ENCODE measurements at places on chromosomes 1 and 21.
A peak's percentile ranks its signal among the peaks of the same experiment; 100 is the strongest.

DNA sequence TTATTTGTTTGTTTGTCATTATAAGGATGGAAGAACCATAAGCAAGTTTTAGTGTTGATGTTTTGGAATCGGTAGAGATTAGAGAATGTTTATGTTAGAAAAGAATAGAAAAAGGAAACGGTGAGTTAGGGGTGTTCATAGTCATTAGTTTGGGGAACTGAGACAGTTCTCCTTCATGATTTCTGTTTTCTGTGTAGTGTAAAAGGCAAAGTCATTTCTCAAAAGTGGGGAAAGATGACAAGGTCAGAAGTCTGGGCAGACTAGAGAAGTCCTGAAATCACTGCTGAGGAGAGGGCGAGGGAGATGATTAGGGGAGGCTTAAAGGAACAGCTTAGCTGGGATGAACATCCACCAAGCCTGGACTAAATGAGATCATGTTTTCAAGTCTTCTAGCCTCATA lies 498.9 kb downstream of the TTLL7 start:
- DNase-seq: no peak

GRCh38 chr1:5661196-5662085 lies 330.8 kb downstream of the NPHP4 start:
- no peak for DNase-seq

DNA sequence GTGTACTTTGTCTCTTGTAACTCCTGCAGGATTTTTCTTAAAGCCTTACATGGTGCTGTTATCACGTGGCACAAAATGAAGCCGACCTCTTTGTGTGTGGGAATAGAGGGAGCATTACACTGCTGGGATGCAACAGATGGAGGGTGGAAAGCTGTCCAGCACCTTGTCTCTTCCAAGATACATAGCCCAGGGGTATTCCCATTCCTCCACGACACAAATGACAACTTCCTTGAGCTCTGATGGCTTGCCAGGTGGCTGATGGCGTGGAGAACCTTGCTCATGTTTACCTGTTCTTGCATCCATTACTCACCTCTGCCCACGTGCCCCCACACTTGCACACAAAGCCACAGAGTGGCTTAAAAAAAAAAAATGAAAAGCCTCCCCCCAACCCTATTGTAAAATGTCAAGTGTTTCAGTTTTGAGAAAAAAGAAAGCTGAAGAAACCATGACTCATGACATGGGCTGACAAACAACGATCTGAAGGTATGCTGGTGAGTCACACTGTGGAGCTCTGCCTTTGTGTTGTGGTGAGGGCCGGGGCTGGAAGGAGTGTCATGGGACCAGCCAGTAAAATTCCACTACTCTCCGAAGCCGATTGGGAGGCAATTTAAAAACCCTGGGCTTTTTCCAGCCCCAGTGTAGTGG lies 32.0 kb upstream of the ATP5PO start:
- DNase-seq: peak; percentile 93

DNA sequence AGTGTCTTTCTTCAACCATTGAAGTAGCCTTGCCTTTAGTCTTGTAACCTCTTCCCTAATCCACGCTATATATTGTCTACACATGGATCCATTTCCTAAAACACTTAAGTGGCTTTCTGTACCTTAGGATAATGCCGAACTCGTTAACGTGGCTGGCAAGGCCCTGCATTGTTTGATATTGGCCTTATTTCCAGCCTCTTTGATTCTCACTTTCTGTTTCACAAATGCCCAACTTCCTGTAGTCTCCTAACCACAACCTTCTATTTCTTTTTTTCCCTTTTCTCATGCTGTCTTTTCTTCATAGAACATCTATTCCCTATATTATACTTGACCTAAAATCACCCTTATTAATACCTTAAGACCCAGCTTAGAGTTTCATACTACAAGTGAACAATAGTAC lies 536.0 kb downstream of the LMO4 start:
- DNase-seq: no peak

DNA sequence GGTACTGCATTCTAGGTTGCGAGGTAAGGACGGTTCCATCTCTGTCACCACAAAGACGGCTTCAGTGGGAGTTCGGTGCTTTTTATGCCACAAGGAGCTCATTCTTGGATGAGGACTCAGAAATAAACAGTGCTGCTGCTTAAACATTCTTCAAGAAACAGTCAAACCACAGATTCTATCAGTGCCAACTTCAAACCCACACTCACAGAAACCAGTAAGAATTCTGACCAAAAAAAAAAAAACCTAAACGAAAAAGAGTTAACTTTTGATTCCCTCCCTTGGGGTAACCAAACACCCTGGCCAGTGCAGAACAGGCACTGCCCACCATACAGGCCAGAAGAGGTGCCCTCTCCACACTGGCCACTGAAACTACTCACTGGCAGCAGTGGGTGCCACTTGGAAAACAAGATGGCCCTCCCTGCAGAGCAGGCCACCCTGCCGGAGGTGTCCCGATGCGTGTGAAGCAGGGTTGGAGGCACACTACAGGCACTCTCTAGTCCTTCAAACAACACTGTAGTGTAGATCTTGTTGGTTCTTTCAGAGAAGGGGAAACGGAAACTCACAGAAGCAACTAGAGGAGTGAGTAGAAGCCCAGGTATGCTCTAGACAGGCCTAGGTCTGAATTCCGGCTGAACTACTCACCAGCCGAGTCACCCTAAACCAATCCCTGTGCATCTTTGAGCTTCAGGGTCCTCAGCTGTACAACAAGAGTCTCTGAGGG lies 87.3 kb upstream of the TLR5 start:
- no peak for DNase-seq

DNA sequence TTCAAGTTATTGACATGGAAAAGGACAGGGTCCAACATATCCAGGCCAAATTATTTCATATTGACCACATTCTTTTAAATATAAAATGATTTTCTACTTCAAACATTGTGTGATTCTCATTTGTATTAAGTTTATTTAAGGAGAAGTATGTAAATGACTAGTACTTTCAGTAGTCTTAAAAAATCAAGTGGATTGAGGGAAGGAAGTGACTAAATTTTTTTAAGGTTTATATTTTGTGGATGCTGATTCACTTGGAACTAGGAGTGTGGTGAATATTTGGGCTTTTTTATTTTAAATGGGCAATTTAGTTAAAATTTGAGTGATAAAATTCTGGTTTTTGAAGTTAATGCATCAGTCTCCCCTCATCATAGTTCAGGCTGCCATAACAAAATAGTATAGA lies 10.1 kb downstream of the PRRC2C start:
- DNase-seq: no peak

- DNase-seq: peak; percentile 40
These were observed 32.5 kb downstream of the PKNOX1 start for GRCh38 chr21:43006874-43007208.

DNA sequence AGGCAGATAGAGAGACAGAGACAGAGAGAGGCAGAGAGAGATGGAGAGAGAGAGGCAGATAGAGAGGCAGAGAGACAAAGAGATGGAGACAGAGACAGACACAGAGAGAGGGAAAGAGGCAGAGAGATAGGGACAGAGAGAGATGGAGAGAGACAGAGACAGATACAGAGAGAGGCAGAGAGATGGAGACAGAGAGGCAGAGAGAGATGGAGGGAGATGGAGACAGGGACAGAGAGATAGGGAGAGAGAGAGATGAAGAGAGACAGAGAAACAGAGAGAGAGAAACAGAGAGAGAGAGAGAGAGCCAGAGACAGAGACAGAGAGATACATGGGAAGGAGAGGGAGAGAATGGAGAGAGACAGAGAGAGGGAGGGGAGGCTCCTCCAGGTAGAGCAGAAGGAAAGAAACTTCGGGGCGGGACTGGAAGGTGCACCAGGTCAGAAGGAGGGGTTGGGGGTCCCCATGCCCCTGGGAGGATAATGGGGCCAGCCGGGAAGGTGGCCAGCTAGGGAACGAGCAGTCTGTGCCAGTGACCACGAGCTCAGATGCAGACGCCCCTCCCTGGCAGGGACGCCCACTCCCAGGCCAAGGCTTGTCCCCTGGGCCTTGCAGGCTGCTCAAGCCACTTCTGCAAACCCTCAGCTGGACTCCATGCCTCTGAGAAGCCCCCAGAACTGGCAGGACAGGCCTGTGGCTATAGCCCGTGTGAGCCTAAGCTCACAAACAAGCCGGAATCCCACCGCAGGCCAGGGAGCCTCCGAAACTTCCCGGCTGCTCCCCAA lies 3.3 kb downstream of the FNDC10 start:
- DNase-seq: no peak

DNA sequence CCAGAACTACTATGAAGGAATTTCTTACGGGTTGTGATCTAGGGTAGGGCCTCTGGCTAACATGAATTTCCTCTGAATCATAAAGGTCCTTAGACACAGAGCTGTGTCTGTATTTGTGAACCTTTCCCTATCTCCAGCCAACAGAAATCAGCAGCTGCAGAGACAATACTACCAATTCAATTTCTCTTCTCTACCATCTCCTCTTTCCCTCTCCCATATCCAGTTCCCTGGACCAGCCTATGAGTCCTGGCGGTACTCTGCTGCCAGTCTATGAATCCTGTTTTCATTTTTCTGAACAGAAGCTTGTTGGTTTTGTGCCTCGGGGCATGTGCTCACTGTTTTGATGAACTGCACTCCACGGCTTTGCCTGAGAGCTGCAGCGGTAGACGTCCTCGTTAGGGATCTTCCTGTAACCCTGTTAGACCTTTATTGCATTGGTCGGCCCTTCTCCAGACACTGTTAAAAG lies 458.0 kb upstream of the VAMP3 start:
- DNase-seq: no peak

- peak; percentile 49 for DNase-seq
These were observed at the start of gene RCSD1 for GRCh38 chr1:167629681-167630567. RCSD1 (plus strand) TSS chr1:167630232; CDS start chr1:167630424, 192 bp downstream.

GRCh38 chr1:91582431-91582921 lies 81.8 kb downstream of the CDC7 start:
- no peak for DNase-seq

- no peak for DNase-seq
These were observed 21.9 kb downstream of the SYT2 start for GRCh38 chr1:202688401-202688800.

- peak; percentile 45 for DNase-seq
These were observed 335.7 kb upstream of the SNX7 start for GRCh38 chr1:98325646-98326440.

- peak; percentile 40 for DNase-seq
These were observed 201.8 kb downstream of the DISC1 start for GRCh38 chr1:231828182-231828920.

GRCh38 chr1:240020871-240021270 lies 70.8 kb upstream of the FMN2 start:
- no peak for DNase-seq

DNA sequence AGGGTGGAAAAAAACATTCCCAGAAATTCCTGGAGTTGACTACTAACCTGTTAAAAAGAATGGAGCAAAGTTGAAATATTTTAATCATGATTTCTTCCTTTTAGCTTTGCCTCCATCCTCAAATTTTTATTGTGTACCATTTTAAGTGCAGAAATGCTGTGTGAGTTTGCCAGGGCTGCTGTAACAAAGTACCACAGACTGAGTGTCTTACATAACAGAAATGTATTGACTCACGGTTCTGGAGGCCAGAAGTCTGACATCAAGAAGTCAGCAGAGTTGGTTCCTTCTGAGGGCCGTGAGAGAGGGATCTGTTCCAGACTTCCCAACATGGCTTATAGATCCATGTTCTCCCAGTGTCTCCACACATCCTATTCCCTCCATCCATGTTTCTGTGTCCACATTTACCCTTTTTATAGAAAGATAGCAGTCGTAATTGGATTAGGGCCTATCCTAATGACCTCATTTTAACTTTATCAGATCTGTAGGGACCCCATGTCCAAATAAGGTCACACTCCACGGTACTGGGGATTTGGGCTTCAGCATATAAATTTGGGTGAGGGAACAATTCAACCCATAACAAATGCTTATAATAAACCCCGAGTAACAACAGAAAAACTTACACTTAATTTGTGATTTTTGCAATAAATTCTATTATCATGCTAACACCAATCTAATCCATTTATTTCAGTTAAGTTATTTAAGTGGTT lies 12.7 kb downstream of the SNX7 start:
- DNase-seq: no peak

DNA sequence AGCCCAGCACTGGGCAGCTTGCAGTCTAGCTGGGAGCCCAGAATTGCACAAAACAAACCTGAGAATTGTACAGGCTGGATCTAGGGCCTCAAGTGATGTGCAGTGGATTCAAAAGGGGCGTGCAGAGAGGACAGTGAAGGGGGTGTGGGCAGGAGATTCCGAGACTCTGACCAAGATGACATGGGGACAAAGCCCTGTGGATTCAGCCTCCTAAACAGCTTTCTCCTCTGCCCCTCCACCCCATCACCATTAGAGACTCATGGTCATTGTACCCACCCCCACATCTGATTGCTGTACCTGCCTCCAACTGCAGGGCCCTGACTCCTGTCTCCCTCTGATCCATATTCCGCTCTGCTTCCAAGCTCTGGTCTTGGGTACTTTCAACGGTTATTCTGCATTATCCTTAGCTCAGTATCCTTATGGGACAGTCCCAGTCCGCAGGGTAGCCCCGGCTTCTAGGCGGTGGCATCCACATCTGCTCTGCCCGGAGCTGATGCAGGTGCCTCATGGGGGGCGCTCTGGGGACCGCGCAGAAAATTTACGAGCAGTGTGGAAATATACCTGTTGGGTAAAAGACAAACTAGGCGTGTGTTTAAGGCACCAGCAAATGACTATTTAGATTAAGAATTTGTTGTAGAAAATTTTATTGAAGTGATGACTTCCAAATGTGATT lies 1.7 kb upstream of the BMP8A start:
- peak; percentile 57 for DNase-seq

GRCh38 chr1:180923021-180923841 lies 10.5 kb downstream of the KIAA1614 start:
- no peak for DNase-seq

DNA sequence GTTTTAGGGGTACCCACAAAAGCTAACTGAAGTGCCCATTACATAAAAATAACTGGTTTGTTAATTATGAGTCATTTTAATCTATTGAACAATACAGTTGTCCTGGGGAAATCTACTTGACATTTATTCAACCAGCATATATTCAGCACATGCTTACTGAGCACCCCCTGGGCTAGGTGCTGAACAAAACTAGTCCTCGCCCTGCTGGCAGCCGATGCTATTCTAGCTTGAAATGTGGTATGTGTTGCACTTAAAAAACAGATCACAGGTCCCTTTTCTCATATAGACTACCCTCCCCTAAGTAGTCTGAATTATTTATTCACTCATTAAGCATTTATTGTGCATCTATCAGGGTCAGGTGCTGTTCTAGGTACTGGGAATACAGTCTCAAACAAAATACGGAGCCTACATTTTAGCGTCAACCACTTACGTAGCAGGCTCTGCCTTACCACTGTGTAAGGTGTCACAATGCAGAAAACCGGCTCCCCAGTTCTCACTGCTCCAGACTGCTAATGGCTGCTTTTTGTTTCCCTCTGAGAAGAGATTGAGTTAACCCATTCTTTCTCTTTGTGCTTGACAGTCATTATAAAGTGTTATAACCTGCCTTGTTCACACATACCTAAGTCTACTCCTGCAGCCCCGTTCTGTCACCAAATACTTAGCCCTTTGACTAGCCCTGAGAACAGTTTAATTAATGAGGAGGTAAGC lies 57.1 kb downstream of the ADCY10 start:
- DNase-seq: no peak

GRCh38 chr1:220999872-221000863 lies 120.9 kb downstream of the HLX start:
- no peak for DNase-seq

All from DMS53 (cell line).